ENCODE measurements at places on chromosomes 7 and 10. TPM values are rescaled to one million over a fixed set of nuclear protein-coding genes. Genes with fewer than 3 reads are reported as not detected.

DNA sequence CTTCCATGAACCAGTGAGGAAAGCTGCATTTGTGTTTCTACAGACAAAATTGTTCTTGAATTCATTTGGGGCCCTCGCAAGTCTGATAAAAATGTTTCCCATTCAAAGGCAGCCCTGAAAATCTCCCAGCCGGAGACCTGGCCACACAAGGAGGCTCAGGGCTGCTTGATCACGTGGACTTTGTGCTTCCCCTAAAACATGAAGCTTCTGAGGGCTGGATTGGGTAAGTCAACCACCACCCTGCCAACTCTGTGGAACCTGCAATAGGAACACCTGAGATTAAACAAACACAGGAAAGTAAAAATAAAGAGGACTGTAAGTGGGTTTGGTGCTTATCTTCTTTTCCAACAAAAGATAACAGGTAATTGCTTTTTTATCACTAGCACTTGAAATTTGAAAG lies 133.8 kb downstream of the C10orf90 start:
- no peak for DNase-seq

- DNase-seq, result no peak
These were observed 146.3 kb upstream of the CELF2 start for GRCh38 chr10:10871352-10871751.

DNA sequence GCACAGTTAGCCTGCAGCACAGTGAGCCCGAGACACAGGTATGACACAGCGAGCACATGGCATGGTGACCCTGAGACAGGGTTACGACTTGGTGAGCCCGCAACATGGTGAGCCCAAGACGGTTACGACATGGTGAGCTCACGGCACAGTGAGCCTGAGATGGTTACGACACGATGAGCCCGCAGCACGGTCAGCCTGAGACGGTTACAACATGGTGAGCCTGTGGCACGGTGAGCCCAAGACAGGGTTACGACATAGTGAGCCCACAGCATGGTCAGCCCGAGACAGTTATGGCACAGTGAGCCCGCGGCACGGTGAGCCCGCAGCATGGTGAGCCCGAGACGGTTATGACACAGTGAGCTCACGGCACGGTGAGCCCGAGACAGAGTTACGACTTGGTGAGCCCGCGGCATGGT lies 156.1 kb downstream of the MAD1L1 start:
- DNase-seq, result no peak

DNA sequence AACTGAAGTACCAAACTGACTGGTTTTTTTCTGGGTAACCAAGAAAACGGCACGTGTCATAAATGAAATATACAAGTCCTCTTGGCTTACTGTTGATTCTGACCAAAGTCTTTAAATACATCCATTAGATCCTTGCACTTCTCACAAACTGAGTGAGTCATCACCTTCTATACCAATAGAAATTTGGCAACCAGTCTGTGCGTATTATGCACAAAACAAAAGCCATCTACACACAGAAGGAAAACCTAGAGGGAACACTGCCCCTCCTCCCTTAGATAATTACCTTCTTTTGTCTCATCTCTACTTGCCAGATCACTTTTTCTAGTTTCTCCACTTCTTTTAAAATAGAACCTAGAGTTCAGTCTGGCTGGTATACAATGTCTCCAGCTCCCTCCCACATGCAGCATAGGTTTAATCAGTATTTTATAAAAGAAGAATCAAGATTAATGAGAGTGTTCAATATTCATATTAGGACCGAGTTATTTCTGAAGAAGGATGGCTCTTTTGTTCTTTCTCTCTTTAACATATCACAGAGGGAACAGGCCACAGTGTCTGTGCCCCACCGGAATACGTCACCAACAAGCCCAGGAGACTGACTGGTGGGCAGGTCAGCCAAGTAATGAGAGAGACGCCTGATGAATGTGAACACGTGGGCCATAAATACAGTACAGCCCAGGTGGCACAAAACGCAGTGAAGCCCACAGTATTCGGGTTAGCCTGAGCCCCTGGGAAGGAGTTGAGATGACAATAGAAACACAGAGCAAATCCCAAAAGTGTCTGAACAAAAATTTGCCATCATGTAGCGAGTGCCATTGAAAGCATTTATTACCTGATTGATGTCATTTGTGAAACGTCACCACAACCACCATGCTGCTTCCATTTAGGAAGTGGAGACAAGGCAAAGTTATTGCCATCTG lies 91.3 kb downstream of the KIAA1549 start:
- DNase-seq, result no peak

DNA sequence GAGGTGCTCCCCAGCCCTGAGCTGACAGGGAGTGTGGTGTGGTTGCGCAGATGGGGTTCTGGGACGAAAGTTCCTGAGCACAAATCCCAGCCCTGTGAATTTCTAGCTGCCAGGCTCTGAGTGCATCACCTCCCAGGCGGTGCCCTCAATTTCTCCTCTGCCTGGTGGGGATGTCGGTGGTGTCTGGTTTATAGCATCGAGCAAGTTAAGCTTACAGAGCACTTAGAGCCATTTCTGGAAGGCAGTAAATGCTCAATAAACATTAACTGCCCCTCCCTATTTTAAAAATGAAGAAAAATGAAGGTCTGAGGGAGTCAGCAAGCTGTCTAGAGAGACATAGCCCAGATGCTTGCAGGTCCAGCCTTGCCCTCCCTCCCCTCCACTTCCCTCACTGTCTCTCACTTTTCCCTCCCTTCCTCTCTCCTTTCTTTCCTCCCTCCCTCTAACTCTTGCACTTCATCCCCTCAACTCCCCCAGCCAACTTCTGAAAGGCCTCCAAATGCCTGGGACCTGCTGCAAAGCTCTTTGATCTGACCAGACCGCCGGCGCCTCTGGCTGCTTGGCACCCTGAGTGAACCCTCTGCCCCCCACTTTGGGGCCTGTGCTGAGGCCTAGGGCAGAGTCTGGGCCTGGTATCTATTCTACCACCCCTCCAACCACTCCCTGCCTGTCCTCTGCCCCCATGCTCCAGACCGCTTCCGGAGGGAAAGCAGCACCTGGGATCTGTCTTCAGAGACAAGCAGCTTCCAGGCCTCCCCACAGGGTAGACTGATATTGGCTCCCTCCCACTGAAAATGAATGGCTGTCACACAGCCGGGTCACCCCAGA lies 438.3 kb downstream of the RPS24 start:
- no peak for DNase-seq

DNA sequence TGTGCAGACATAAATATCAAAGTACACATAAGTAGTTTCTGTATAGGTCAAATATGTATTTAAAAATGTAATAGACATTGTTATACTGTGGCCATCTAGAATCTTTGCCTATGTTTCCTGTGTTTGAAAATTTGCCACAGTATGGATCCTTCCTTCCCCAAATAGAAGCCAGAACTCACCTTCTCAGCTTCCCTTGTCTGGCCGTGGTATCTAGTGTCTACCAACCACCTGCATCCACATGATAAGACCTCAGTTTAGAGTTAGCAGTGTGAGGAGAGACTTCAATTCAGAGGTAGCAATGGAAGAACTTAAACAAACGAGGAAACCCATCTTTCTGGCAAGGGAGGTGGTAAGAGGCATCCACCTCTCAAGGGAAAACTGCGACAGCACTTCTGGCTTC lies 4.9 kb downstream of the TRDMT1 start:
- no peak for DNase-seq

DNA sequence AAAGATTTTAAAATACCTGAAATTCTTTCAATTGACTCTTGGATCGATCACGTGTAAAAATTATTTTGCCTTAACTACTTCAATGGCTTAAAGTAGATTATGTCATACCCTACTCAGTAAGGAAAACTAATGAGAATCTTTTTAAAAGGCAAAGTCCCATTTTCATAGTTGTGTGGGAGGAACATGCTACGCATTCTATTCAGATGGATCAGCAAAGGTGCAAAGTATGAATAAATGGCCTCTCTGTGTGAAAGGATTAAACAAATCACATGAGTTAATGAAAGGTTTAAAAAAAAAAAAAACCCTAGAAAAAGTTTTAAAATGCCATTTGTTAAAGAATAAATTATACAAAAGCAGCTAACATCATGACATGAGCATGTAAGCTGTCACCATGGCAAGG lies 77.1 kb downstream of the ENO4 start:
- no peak for DNase-seq

- DNase-seq, result no peak
These were observed 322.6 kb downstream of the GRID1 start for GRCh38 chr10:86044029-86044428.

DNA sequence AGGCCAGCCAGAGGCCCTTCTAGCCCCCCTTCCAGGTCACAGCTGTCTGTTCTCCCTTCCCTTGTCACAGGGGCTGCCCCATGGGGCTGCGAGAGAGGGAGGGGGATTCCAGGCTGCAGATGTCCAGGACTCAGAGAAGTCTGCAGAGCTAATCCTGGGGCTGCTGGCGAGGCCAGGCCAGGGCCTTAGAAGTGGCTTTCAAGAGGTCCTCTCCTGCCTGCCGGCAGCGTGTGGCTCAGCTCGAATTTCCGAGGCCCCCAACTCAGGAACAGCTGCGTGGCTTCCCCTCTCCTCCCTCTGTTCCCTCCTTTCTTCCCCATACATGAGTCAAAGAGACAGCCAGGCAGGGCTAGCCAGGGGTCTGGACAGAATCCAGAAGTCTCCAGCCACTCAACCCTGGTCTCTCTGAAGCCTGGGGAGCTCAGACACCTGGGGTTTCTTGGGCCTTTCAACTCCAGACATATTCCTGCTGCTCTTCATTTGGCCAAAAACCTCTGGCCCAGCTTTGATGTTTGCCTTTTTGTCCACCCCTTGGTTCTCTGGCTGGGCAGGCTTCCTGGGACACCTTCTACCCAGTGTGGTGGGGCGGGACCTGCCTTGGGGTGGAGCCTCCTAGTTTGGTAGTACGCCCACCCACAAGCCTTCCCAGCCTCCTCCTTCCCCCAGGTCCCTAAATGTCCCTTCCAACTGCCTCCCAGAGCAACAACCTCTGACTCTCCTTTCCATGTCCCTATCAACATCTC lies 21.8 kb upstream of the EIF5AL1 start:
- DNase-seq, result no peak

DNA sequence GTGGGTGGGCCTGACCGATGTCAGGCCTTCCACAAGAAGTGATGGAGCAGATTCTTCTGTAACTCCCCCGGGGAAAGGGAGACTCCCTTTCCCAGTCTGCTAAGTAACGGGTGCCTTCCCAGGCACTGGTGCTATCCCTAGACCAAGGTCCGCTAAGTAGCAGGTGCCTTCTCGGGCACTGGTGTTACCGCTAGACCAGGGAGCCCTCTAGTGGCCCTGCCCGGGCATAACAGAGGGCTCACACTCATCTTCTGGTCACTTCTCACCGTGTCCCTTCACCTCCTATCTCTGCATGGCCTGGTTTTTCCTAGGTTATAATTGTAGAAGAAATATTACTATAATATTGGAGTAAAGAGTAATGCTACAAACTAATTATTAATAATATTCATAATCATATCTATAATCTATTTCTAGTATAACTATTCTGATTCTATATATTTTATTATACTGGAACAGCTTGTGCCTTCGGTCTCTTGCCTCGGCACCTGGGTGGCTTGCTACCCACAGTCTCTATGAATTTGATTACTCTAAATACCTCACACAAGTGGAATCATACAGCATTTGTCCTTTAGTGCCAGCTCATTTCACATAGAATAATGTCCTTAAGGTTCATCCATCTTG lies 1378.7 kb downstream of the XPNPEP1 start:
- no peak for DNase-seq

GRCh38 chr7:128714701-128715495 lies 24.3 kb upstream of the CALU start:
- DNase-seq, result no peak

GRCh38 chr7:15853832-15854470 lies 167.5 kb upstream of the MEOX2 start:
- no peak for DNase-seq

- DNase-seq, result no peak
These were observed 6.9 kb downstream of the NYAP1 start for GRCh38 chr7:100490483-100491191.

GRCh38 chr10:72098301-72098835 lies 10.0 kb upstream of the SPOCK2 start:
- no peak for DNase-seq

GRCh38 chr7:131157530-131158243 lies 170.0 kb upstream of the MKLN1 start:
- no peak for DNase-seq

GRCh38 chr7:142797391-142798377 lies 26.9 kb downstream of the PRSS2 start:
- DNase-seq, result no peak

GRCh38 chr7:124536156-124536762 lies 229.3 kb downstream of the GPR37 start:
- no peak for DNase-seq

DNA sequence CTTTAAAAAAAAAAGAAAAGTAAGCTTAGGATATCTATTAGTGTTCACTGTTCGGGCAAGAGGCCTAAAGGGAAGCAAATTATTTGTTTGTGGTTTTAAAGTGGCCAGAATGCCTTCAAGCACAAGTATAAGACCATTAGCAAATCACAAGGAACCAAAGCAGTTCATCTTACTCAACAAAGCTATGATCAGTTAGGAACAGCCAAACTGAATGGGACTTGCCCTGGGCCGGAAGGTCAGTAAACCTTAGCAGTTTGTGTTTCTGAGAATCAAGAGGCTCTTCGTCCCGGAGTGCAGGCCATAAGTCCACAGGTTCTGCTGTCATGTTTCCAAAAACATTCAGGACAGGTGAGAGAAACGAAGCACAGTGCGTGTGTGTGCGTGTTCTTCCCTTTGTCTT lies 4.5 kb downstream of the FBXW4 start:
- no peak for DNase-seq

Gene GRM3
- not detected for total RNA-seq

Gene FAM25C
- not detected for total RNA-seq

Gene PAXIP1
- total RNA-seq, result 9.1 TPM

Gene ITIH2
- total RNA-seq, result not detected

Gene JCAD
- total RNA-seq, result 107 TPM

Gene MACROH2A2
- total RNA-seq, result 5.8 TPM

Gene NEUROG3
- not detected for total RNA-seq

Gene DRGX
- not detected for total RNA-seq

Gene EN2
- not detected for total RNA-seq

Gene COL13A1
- 20.1 TPM for total RNA-seq

Gene DCLRE1A
- total RNA-seq, result 2.9 TPM

Gene PKD2L1
- not detected for total RNA-seq

Gene TMEM248
- total RNA-seq, result 107 TPM

Gene MBL2
- total RNA-seq, result not detected

Gene ZNF727
- total RNA-seq, result not detected

All from glomerular endothelial cell (primary cell).